Testis (tissue), 5 donors: ENCODE measurements at places on chromosomes 5 and 9.
A peak's percentile ranks its signal among the peaks of the same experiment; 100 is the strongest.

DNA sequence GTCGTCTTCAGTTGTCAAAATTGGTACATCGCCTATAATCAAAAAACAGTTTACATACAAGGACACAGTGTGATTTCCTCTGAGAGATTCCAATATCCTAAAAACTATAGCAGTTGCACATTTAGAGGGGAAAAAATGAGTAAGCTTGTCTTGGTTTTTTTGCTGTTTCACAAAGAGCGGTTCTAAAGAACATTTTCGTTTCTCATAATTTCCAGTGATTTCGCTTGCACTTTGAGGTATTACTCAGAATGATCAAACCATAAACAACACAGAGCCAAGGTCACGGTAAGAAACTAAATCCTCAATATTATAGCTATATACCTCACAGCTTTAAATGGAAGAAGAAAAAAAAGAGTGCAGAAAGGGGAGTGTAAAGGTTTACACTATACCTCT is 861 bp downstream of the MTX3 start:
- DNase-seq: no peak

- DNase-seq: no peak
Observed at GRCh38 chr5:66675406-66675805, 79.2 kb downstream of the MAST4 start.

DNA sequence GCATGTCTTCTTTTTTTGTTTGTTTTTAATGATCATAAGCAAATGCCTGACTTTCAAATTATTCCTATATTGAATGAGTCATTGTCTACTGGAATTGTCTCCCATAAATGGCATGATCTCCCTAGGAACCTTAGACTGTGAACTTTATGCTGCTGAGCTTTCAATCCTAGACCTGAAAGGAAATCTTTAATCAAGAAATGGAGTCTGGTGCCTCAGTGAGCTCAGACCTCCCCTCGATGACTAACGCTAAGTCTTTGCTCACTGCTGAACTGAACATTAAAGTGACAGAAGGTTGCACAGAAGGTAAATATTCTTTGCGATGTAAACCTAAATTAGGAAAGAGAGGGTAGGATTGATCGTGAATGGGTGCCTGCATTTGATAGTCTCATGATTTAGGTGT is 745.2 kb upstream of the WWC1 start:
- DNase-seq: no peak

GRCh38 chr9:97557606-97558095 is 56.2 kb downstream of the TMOD1 start:
- peak; percentile 85 for DNase-seq

DNA sequence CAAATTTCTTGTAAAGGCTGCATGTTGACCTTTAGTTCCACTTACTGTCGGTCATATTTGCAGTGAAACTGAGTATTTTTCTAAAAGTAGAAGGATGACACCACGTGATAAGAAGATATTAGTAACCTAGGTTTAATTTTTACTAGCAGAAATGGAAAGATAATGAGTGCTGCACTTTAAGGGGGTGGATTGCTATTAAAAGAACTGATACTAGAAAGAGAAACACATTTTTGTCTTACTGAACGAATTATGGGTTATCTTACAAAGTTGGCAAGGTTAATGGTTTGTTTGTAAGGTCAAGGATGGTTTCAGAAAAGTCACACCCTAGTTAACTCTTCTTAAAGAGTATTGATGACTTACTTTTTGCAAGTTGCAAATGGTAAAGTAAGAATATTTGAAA is 2.4 kb downstream of the MACIR start:
- DNase-seq: no peak

DNA sequence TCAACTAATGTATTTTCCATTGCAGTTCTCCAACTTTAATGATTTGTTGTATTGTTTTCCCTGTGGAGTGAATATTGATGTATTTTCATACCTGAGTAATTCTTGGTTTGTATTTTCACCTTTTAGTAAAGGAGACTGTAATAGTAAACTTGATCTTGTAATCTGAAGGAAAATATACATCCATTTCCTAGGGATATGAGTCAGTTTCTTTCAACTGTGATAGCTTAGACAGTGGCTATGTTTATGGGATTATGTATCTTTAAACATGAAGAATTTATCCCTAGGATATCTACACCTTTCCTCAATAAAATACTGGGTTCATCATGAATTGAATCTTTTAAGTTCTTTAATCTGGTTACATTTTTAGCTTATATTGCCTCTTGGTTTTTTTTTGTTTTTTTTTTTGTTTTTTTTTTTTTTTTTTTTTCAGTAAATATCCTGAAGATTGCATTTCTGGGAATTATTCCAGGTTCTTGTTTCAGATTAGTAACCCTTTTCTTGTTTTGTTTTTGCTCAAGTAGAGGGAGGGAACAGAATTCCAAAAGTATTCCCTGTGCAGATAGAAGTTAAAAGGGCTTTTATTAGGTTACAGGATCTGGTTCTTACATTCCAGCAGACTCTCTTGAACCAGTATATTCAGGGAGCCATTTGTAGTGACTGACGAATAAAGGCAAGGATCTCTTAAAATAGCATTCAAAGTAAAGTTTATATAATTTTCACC is 7.1 kb downstream of the WDR36 start:
- DNase-seq: no peak

DNA sequence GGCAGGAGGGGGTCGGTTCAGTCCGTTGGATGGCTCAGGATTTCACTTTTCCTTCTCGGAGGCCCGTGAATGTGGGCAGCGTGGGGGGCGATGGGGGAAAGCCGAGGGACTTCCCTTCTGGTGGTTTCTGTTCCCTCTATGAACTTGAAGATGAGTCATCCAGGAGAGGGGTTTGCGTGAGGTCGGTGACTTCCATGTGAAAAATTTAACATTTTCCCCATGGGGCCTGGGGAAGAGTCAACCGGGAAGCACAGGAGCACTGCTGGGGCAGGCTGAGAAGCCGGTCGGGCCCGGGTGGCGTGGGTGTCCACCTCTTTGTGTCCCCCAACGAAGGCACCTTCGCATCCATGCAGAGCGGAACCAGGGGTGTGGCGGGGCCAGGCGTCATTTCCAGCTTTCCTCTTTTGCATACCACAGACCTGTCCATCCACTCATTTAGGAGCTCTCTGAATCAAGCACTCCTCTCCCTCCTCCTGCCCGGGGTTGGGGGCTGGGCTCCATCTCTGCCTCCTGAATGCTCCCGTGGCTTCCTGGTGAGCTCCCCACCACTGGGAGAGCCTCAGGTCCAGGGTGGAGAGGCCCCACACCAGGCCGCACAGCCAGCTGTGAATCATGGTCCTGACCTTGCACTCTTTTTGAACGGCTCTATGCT is 68.4 kb downstream of the ANKRD33B start:
- DNase-seq: no peak

DNA sequence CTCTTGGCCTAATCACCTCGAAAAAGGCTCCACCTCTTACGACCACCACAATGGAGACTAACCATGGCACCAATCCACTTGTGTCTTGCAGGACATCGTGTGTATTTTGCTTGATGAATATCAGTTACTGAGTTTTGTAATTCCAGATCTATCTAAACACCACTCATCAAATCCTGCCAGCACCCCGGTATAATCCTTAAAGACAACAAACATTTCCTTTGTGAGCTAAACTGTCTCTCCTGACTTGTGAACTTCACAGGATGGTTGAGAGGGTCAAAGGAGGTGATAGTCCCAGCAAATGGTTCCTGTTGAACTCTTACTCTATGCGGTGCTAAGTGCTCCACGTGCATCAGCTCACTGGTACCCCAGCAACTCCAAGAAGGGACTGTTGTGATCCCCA is 4.0 kb upstream of the TOR1B start:
- DNase-seq: no peak

GRCh38 chr9:136667940-136668760 is 5.4 kb downstream of the EGFL7 start:
- no peak for DNase-seq

DNA sequence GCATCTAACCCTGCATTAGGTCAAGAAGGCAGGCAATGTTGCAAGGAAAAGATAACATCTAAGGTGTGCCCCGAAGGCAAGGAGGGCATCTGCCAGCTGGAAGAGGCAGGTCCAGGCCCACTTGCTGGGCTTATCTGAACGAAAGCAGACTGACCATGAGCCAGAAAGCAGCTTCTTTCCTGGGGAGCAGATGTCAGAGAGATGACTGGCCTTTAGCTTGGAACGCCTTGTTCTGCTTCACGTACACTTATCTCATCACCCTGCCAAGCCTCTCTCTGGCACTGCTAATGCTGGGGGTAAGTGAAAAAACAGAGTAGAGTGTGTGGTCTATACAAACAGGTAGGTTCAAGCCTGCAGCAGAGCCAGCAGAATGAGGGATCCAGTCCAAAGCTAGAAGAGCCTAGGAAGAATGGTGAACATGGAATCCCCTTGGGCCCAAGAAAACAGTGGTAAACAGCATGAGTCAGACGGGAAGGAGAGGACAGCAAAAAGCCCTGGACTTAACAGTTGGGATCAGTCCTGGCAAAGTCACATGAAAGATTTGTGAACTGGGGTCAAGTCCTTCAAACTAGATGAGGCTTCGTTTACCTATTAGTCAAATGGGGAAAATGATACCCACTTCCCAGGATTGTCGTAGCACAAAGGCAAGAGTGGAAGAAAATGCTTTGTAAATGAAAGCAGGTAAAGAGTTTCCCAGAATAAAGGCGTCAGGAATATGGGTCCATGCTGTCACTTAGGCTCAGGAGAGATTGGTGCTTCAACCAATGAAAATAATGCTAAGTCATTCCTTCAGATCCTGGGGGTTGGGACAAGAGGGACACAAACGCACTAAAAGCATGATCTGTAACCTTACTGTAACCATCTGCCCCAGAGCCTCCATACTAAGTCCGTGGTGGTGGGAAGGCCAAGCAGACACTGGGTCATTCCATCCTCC is 200.9 kb downstream of the SLIT3 start:
- no peak for DNase-seq

- DNase-seq: no peak
Observed at GRCh38 chr9:134167530-134167931, 3.2 kb upstream of the RNU6ATAC start.

DNA sequence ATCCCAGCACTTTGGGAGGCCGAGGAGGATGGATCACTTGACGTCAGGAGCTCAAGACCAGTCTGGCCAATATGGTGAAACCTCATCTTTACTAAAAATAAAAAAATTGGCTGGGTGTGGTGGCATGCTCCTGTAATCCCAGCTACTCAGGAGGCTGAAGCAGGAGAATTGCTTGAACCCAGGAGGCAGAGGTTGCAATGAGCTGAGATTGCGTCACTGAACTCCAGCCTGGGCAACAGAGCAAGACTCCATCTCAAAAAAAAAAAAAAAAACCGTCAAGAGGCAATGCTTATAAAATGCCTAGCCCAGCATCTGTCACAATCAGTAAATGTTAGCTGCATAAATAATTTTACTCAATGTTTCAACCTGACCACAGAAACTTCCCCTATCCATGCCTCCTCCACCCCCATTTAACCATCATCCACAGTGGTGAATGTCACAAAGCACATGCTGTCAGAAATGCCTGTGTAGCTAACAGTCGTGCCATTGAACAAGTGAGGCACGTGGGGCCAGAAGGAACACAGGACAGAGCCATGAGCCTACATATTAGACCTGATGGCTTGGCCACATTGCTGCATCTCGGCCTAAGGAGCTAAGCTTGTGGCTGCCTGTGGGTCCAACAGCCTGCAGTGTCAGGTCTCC is 16.8 kb upstream of the TCOF1 start:
- DNase-seq: no peak

DNA sequence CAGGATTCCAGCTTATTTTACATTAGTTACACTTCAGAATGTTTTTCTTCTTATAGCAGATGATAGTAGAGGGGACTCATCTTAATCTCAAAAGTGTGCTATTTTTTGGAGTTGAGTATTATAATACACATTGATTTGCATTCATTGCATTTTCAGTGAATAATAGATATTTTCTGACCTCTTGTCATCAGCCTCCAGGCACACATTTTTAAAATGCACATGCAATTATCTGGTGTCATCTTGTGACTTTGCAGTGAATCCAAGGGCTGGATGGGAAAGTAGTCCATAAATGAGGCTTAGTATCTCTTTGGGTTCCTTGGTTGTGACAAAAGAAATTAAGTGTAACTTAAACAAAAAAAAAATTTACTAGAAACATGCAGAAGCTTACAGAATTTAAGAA is 28.1 kb upstream of the POU4F3 start:
- DNase-seq: no peak

DNA sequence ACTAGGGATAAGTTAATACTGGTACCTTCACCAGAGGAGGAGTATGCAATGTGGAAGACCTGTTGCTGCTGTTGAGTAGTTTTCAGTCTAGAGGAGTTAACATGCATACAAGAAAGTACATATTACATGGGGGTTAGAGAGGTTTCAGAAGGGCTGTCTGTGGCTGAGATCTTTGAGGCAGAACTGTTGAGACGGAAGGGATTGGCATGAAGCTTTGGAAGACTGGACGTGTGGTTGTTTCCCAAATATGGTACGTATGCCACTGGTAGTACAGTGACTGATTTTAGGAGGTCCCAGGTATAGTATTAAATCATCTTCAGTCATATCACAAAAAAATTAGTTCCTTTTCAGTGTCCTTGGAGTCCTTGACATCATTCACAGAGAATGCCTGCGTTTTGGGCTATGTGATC is 17.6 kb downstream of the TNFAIP8 start:
- no peak for DNase-seq

- DNase-seq: no peak
Observed at GRCh38 chr9:109471475-109472393, 26.4 kb downstream of the PTPN3 start.

DNA sequence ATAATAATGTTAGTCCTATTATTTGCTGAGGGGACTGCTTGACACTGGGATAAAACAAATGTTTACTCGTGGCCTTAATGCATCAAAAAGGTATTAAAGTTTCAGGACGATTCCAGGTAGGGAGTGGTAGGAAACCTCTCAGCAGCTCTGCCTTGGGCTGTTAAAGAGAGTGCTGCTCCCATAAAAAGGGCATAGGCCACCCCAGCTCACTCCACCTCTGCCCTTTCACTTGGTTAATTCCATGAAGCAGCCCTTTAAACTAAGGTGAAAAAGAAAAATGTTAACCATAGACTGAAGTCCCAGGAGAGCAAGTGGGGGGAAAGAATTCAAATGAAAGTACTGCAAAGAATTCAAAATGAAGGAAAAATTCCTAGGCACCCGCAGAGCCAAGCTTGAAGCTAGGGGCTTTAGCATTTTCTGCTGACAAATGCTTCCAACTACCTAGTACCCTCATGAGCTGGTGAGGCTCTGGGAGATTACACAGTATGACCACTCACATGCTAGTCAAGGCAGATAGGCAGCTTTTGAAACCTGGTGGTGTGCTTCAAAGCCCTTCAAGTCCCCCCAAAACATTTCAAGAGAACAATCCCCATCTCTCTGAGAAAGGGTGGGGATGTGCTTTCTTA is 8.5 kb downstream of the KLF9 start:
- DNase-seq: no peak

GRCh38 chr5:18043344-18043743 is 409.1 kb downstream of the TAF11L14 start:
- DNase-seq: no peak

- DNase-seq: no peak
Observed at GRCh38 chr5:14265570-14265969, 122.4 kb downstream of the TRIO start.

GRCh38 chr9:127865645-127866464 is 11.4 kb upstream of the ENG start:
- DNase-seq: no peak

GRCh38 chr9:91065231-91066041 is 263.8 kb downstream of the SYK start:
- DNase-seq: no peak
